ENCODE measurements at places on chromosomes 16 and 17.

DNA sequence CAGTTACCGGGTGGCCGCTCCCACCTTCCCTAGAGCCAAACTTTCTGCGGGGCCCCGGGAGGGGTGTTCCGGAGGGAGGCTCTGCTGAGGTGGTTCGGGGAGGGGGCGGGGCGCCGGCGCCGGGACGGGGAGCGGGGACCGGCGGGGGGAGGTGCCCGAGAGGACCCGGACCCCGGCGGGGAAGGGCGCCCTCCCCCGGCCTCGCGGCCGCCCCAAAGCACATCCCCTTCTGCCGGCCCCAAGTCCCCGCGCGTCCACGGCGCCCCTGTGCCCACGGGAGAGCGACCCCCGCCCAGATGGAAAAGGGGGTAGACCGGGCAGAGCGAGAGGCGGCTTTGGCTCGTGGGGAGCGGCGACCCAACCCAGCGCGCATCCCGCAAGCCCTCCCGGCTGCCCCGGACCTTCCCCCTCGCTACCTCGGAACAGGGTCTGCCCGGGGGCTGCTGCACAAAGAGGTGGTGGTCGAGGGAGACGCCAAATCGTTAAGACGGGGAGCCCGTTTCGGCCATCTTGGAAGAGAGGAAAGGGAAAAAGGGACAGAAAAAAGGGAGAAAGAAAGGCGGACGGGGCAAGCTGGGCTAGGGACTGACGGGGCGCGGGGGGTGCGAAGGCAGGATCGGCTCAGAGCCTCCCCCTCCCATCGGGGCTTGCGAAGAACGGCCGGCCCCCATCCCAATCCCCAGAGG lies 530 bp downstream of the PCGF2 start:
- DNase-seq: no peak

GRCh38 chr17:38579083-38579480 lies 26.7 kb downstream of the SRCIN1 start:
- DNase-seq: no peak

GRCh38 chr17:63505341-63505740 lies 17.8 kb upstream of the KCNH6 start:
- DNase-seq: peak; percentile 31

- no peak for DNase-seq
Observed at GRCh38 chr17:29565643-29566472, 979 bp downstream of the ABHD15 start.

DNA sequence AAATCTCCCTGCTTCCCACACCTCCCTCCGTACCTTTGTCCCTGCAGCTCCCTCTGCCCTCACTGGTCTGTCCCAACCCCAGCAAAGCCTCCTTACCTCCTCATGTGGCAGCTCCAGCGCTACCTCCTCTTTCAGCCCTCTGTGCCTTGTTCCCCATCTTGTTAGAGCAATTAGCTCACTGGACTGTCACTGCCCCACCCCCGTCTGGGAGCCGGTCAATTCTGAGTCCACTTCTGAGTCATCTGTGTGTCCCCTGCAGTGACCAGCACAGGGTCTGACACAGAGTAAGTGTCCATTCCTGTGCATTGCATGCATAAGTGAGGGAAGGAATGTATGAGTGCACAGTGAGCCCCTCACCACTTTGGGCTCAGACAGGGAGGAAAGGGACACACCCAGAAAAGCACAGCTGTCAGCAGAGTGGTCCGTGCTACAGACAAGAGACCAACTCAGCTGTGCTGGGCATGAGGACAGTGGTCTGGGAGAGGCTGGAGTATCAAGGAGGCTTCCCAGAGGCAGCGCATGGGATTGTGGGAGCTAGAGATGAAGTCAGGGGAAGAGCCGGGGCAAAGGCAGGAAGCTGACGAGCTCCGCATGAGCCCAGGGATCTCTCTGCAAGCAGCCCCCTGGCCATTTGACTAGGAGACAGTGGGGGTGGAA lies 45.9 kb downstream of the PITPNM3 start:
- DNase-seq: no peak

DNA sequence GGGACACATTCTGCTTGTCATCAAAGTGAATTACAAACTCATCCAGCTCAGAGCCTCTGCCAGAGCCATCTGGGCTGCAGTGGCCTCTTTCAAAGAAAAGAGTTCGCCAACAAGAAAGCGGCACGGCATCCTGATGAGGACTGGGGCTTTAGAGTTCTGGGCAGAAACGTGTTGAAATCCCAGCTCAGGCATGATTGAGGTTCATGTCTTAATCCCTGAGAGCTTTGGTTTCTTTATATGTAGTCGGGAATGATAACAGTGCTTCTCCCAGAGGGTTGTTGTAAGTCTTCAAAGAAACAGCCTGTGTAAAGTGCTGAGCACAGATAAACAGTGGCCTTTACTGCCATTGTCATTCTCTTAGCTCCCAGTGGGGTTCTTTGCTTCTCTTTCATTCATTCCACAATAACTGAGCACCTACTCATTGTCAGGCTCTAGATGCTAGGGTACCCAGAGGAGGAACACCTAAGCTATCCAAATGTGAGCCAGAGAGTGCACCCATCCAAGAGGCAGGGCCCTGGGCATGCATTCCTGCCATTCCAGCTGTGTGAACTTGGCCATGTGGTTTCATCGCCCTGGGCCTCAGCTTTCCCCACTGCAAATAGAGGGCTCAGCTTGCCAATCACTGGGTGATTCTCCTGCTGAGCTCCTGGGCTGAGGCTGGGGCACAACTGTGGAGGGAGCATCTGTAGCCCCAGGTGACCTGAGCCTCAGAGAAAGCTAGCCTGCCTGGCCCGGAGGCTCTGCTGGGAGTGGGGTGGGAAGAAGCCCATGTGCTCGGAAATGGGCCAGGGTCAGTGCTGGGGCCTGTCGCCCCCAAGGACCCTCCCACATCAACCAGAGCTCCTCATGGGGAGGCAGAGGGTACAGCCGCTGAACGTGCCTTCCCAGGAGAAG lies 38.3 kb upstream of the CRHR1 start:
- DNase-seq: no peak

All from suppressor macrophage treated with lipopolysaccharide for 4 hours (primary cell).